Fibroblast of lung (primary cell): ENCODE measurements at places on chromosomes 12 and 14. TPM values are rescaled to one million over a fixed set of nuclear protein-coding genes. Genes with fewer than 3 reads are reported as not detected.

GRCh38 chr12:120292661-120293531, at the start of gene RNU4-1:
RNU4-1 (minus strand) TSS chr12:120293237.
- peaks cover 4% of the 10 kb centered on the region for H3K4me1 ChIP-seq
- peak; percentile 96 for DNase-seq
- no peaks in the 10 kb centered on the region for H3K36me3 ChIP-seq
- peak within 1 kb of the TSS; percentile 82 for H3K4me3 ChIP-seq
- H3K27ac ChIP-seq = peak within 1 kb of the TSS; percentile 100

DNA sequence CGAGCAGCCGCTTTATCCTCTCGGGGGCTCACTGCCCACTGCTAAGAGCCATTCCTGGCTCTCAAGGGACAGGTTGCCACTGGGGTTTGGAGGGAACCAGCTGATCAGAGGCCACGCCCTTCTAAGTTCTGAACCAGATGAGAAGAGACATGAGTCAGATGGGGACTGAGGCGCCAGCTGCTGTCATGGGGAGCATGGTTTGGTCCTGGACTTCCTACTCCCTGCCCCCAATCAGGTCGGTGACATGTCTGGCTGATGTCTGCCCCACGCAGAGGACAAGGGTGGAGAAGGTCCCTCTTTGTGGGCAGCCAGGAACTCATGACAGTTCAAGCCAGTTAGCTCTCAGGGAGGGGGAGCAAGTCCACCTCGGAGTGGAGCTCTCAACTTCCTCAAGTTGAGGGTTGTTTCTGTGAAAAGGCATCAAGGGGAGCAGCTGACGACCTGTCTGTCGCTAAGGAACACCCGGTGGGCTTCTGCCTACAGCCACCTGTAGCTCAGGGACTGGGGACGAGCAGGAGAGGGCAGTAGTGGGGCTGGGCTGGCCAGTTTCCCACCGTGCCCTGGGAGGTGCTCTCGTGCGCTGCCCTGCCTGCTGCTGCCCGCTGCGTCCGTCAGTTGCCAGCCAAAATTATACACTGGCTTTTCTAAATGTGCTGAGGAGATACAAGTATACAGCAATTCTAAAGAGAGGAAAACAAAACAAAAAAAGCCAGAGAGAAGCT, 20.5 kb downstream of the PSMC1 start:
- peaks cover 14% of the 10 kb centered on the region for H3K36me3 ChIP-seq
- no peak overlapping the region for H3K4me3 ChIP-seq
- no peak for DNase-seq
- no peak overlapping the region for H3K27ac ChIP-seq
- no peaks in the 10 kb centered on the region for H3K27me3 ChIP-seq
- H3K4me1 ChIP-seq = peaks cover 13% of the 10 kb centered on the region

DNA sequence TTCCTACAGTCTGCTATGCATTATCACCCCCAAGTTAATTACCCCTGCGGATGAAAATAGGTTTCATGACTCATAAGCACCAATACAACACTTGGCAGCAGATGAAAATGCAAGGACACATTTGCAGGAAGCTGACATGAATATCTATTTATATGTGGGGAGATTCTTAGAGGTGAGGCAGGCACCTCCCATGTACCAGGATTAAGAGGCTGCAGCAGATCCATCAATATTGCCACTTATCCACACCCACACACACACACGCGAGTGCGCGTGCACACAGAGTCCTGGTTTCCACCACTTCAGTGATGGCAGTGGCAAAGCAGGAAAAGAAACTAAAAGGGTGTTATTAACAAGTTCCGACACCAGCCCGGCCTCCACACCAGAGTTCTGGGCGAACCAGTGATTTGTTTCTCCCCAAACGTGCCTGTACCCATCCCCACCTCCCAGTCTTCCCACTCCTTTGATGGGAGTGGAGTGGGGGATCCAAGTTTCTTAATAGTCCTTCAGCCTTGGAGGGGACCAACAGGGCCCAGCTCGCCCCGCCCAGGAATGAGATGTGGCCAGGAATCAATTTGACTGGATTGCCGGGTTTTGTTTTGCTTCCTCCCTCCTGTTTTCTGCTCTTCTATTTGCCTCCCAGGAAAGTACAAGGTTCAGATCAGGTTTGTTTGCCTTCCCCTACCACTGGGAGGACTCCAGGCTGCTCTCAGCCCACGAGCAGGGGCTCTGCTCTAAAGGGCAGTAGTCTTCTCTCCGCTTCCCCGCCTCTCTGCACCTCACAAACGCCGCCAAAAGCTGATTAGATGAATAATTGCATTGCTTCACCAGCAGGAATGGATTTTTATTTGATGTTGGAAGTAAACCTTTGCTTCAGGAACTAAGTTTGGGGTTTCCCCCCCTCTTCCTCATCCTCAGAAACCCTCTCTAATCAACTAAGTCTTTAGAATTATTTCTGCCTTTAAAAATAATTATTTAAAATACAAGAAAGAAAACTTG, 5.2 kb downstream of the IRF2BPL start:
- H3K27me3 ChIP-seq = no peaks in the 10 kb centered on the region
- H3K4me3 ChIP-seq = peak overlapping the region; percentile 38
- peaks cover 12% of the 10 kb centered on the region for H3K36me3 ChIP-seq
- peak; percentile 62 for DNase-seq
- peaks cover 10% of the 10 kb centered on the region for H3K4me1 ChIP-seq
- peak overlapping the region; percentile 98 for H3K27ac ChIP-seq

GRCh38 chr12:15268927-15269552, 47.8 kb upstream of the RERG start:
- no peaks in the 10 kb centered on the region for H3K36me3 ChIP-seq
- peak; percentile 63 for DNase-seq
- no peak overlapping the region for H3K27ac ChIP-seq
- no peaks in the 10 kb centered on the region for H3K27me3 ChIP-seq

- no peaks in the 10 kb centered on the region for H3K4me1 ChIP-seq
- H3K27me3 ChIP-seq = no peaks in the 10 kb centered on the region
- H3K36me3 ChIP-seq = no peaks in the 10 kb centered on the region
- H3K27ac ChIP-seq = no peak overlapping the region
- no peak for DNase-seq
Measured at GRCh38 chr14:63933711-63934110, 80.9 kb downstream of the SYNE2 start.

GRCh38 chr12:21559855-21560569, 33.9 kb downstream of the SPX start:
- no peaks in the 10 kb centered on the region for H3K27me3 ChIP-seq
- H3K4me3 ChIP-seq = no peak overlapping the region
- H3K4me1 ChIP-seq = no peaks in the 10 kb centered on the region
- H3K36me3 ChIP-seq = no peaks in the 10 kb centered on the region

DNA sequence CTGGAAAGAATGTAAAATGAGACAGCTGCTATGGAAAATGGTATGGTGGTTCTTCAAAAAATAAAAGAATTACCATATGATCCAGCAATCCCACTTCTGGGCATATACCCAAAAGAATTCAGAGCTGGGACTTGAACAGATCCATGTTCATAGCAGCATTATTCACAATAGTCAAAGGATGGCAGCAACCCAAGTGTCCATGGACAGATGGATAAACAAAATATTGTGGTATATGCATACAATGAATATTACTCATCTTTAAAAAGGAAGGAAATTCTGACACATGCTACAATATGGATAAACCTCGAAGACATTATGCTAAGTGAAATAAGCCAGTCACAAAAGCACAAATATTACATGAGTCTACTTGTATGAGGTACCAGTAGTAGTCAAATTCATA, 9.1 kb downstream of the RAB2B start:
- peak; percentile 97 for DNase-seq
- H3K36me3 ChIP-seq = no peaks in the 10 kb centered on the region
- H3K27ac ChIP-seq = peak overlapping the region; percentile 31
- H3K4me1 ChIP-seq = peaks cover 4% of the 10 kb centered on the region
- no peaks in the 10 kb centered on the region for H3K27me3 ChIP-seq

DNA sequence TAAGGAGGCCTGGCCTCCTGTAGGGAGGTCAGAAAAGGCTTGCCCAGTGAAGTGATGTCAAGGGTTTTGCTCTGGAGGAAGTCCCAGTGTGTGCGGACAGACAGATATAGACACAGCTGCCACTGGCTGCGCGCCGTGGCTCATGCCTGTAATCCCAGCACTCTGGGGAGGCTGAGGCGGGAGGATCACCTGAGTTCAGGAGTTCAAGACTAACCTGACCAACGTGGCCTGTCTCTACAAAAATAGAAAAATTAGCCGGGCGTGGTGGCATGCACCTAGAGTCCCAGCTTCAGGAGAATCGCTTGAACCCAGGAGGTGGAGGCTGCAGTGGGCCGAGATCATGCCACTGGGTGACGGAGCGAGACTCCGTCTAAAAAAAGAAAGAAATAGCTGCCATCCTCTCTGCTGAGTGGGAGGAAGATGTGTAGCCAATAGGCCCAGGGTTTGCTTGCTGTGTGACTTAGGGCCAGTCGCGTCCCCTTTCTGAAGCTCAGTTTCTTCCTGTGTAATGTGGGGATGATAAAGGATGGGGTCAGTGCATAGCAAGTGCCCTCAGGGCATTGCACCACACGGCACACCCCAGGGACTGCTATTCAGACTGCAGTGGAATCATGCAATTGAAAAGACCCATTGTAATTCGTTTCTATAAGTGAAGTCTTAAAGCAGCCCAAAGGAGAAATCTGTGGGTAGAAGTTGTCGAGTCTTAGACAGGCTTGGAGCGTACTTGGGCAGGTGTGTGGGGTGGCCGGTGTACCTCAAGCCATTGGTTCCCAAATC, 18.7 kb upstream of the MLEC start:
- H3K27me3 ChIP-seq = peaks cover 4% of the 10 kb centered on the region
- no peak overlapping the region for H3K27ac ChIP-seq
- no peaks in the 10 kb centered on the region for H3K36me3 ChIP-seq
- H3K4me3 ChIP-seq = no peak overlapping the region
- H3K4me1 ChIP-seq = no peaks in the 10 kb centered on the region

GRCh38 chr12:56190695-56191155, 1.4 kb upstream of the SMARCC2 start:
- peaks cover 5% of the 10 kb centered on the region for H3K4me1 ChIP-seq
- no peak overlapping the region for H3K4me3 ChIP-seq
- no peaks in the 10 kb centered on the region for H3K36me3 ChIP-seq
- no peak overlapping the region for H3K27ac ChIP-seq
- DNase-seq = peak; percentile 21

DNA sequence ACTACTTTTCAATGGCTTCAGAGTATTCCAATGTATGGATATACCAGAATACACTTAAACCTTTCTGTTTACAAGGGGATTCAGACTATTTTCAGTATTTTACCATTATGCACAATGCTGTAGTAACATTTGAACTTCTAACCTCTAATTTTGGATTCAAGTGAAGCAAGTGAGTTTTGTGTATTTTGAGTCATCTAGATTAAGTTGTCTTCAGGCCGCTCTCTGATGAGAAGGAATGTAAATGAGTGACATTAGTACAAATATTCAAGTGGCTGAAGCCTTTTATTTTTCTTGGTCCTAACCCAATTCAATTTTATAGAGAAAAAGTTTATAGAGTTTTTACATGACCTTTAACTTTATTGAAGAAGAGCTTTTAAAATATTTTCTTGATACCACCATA, 125.6 kb downstream of the PDE3A start:
- no peak overlapping the region for H3K4me3 ChIP-seq
- peak; percentile 50 for DNase-seq
- no peak overlapping the region for H3K27ac ChIP-seq
- no peaks in the 10 kb centered on the region for H3K36me3 ChIP-seq
- H3K27me3 ChIP-seq = no peaks in the 10 kb centered on the region
- peaks cover 9% of the 10 kb centered on the region for H3K4me1 ChIP-seq

- no peak overlapping the region for H3K4me3 ChIP-seq
- peaks cover 16% of the 10 kb centered on the region for H3K4me1 ChIP-seq
- no peaks in the 10 kb centered on the region for H3K36me3 ChIP-seq
- no peak overlapping the region for H3K27ac ChIP-seq
- DNase-seq = no peak
Measured at GRCh38 chr14:92549105-92549858, 35.7 kb downstream of the RIN3 start.

GRCh38 chr12:109762673-109763191, 49.1 kb downstream of the FAM222A start:
- no peaks in the 10 kb centered on the region for H3K4me1 ChIP-seq
- no peaks in the 10 kb centered on the region for H3K27me3 ChIP-seq
- no peak for DNase-seq
- no peak overlapping the region for H3K4me3 ChIP-seq

DNA sequence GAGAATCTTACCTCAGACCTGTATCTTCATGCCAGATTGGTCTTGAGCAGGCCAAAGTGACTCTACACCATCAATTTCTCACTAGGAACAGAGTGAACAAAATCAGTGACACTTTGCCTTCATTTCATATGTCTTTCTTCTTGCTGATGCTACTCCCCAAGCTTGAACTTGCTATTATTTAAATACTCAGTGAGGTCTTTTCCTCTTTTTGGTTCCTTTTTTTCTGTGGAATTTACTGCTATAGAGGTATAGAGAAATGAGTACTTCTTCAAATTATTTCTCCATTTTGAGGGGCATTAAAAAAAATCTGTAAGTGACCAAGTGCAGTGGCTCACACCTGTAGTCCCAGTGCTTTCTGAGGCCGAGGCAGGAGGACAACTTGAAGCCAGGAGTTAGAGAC, at the start of gene GPR33:
Gene GPR33 (minus strand): TSS at position 154 of the 400 bp plus-strand sequence. CDS start 4,074 bp downstream, outside the sequence.
- no peak within 1 kb of the TSS for H3K27ac ChIP-seq
- no peak for DNase-seq
- H3K36me3 ChIP-seq = no peaks in the 10 kb centered on the region

- peaks cover 11% of the 10 kb centered on the region for H3K27me3 ChIP-seq
- H3K36me3 ChIP-seq = no peaks in the 10 kb centered on the region
- H3K4me3 ChIP-seq = no peak overlapping the region
Measured at GRCh38 chr12:55642669-55643068, 6.0 kb downstream of the OR10P1 start.

DNA sequence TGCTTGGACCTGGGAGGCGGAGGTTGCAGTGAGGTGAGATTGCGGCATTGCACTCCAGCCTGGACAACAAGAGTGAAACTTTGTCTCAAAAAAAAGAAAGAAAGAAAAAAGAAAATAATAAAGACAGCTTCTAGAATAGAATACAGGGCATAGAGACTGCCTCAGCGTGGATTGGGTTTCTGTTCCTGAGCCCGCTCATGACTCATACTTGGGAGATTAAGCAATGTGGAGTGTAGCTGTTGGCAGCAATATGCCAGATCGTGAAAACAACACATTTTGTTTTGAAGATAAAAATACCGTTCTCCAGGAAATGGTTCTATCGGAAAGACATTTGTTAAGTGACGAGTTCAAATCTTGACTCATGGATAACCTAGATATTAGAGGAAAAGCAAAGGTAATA, 67.2 kb downstream of the GLT1D1 start:
- no peak overlapping the region for H3K4me3 ChIP-seq
- no peak for DNase-seq
- no peak overlapping the region for H3K27ac ChIP-seq
- H3K36me3 ChIP-seq = no peaks in the 10 kb centered on the region
- no peaks in the 10 kb centered on the region for H3K27me3 ChIP-seq

The NEUROD4 gene
- polyA plus RNA-seq = not detected in 2 replicates

The LTBP2 gene
- 108 and 112 TPM in 2 replicates for polyA plus RNA-seq

The ZNF839 gene
- 5.7 and 6.6 TPM in 2 replicates for polyA plus RNA-seq
